Muscle of leg (tissue), 16 donors: ENCODE measurements at places on chromosomes 16 and 17. TPM values are rescaled to one million over a fixed set of nuclear protein-coding genes. Genes with fewer than 3 reads are reported as not detected.

DNA sequence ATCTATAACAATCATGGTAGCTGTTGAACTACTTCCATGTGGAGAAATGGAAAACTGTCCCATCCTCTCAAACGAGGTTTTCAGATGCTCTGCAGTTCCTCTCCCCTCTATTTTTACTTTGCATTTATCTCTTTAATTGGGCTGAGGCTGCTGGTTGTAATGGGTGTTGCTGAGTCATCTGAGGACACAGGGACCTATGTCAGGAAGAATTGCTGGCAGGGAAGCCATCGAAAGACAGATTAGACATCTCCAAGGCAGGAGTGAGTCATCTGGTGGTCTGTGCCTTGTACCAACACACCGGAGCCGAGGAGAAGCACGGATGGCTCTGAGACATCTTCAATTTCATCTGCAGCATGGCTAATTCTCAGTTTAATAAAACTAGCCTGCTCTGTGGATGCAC, 394.5 kb downstream of the GRIN2A start:
- H3K27me3 ChIP-seq = no peaks in the 10 kb centered on the region
- no peaks in the 10 kb centered on the region for H3K36me3 ChIP-seq
- no peak for DNase-seq
- H3K27ac ChIP-seq = no peak overlapping the region

DNA sequence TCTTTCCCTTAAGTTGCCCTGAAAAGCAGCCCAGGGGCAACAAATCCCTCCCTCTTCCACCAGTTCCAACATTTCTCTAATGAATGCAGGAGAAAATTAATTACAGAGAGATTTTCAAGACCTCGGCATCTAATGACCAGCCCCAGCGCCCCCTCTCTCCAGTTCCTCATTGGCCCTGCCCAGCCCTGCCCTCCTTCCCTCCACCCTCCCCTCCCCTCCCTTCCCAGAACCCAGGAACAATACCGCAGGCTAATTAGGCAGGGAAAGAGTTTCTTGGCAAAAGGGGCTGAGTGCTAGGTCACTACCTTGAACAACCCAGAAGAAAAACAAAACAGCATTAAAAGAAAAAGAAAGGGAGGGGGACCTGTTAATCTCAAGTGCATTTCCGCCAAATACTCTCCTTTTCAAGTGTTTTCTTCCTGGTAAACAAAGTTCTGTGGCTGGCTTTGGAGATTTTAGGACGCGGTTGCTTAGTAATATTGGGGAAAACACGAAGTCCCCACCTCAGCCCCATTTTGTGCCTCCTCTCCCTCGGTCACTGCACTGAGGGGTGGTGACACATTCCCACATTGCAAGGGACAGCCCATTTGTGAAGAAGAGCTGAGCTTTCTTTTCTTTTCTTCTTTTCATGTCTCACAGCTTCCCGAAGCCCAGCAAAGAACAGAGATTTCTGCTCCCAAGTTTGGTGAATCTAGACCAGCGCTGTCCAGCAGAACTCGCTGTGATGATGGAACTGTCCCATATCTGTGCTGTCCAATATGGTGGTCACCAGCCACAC, 215.4 kb downstream of the SOX9 start:
- H3K36me3 ChIP-seq = no peaks in the 10 kb centered on the region
- peaks cover 15% of the 10 kb centered on the region for H3K27me3 ChIP-seq
- no peak overlapping the region for H3K27ac ChIP-seq
- H3K4me1 ChIP-seq = peaks cover 22% of the 10 kb centered on the region
- H3K4me3 ChIP-seq = no peak overlapping the region

DNA sequence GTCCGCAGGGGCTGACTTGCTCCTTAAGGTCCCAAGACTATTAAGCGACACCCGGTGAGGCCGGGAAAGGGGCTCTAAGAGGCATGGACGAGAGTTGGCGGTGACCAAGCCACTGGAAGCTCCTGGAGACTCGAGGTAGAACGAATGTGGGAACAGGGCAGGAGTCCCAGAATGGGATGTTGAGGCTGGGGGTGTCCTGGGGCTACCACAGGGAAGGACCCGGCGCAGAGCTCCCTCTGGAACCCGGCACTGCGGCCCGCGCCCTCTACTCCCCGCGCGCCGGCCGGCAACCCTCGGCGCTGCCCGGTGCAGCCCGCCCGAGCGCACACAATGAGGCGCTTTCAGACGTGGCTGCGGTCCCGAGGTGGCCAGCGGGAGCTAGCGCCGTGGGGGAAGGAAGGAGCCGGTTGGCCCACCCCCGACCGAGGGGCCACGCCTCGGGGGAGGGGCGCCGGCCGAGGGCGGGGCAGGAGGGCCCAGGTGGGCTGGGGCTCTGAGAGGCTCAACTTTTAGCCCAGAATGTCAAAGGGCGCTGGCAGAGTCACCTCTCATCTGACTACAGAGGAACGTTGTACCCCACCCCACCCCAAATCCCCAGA, at the start of gene CHST6:
Gene CHST6 (minus strand): TSS at position 366 of the 599 bp plus-strand sequence. CDS start 15,613 bp downstream, outside the sequence.
- peaks cover 13% of the 10 kb centered on the region for H3K4me1 ChIP-seq
- H3K27ac ChIP-seq = no peak within 1 kb of the TSS
- H3K4me3 ChIP-seq = peak within 1 kb of the TSS; percentile 48
- no peaks in the 10 kb centered on the region for H3K36me3 ChIP-seq

DNA sequence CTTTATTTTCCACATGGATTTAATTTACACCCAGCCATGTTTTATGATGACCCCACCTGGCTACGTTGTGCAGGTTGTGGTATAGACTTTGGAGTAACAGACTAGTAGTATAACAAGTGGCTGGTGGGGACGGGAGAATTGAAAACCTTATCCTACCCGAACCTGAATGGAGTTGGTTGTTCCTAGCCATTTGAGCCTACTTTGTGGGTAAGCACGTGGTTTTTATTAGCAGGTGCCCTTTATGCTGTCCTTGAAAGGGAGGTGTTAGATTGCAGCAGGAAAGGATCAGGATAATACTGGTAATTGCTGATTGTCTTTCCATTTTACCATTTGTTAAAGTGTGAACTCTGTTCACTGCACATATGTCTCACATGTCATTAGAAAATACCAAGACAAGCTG, 31.9 kb upstream of the PHAF1 start:
- H3K4me3 ChIP-seq = no peak overlapping the region
- DNase-seq = no peak
- no peaks in the 10 kb centered on the region for H3K4me1 ChIP-seq
- peaks cover 20% of the 10 kb centered on the region for H3K36me3 ChIP-seq

GRCh38 chr16:62831235-62831850, 795.1 kb upstream of the CDH8 start:
- H3K27me3 ChIP-seq = no peaks in the 10 kb centered on the region
- H3K4me1 ChIP-seq = no peaks in the 10 kb centered on the region
- H3K27ac ChIP-seq = no peak overlapping the region

DNA sequence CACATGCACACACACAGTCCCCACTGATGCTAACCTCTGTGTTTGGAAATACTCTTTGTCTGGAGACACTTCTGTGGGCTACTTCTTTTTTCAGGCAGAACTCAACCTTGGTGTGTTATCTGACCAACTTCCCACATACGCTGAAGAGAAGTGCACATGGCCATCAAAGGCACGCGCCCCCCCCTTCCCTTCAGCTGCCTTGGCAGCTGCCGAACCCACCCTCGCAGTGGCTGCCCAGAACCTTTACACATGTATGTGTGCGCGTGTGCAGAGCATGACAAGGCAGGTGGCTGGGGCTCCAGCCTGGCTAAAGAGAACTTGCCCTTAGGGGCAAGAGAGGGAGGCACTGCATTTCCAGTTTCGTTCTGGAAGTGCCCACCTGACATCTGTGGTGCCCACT, 3.9 kb downstream of the RAPGEFL1 start:
- DNase-seq = peak; percentile 55
- no peak overlapping the region for H3K4me3 ChIP-seq
- H3K27me3 ChIP-seq = no peaks in the 10 kb centered on the region
- H3K4me1 ChIP-seq = peaks cover 37% of the 10 kb centered on the region
- peak overlapping the region; percentile 74 for H3K27ac ChIP-seq

GRCh38 chr17:47305302-47305923, 18.3 kb upstream of the EFCAB13 start:
- H3K4me3 ChIP-seq = no peak overlapping the region
- no peak overlapping the region for H3K27ac ChIP-seq
- no peaks in the 10 kb centered on the region for H3K4me1 ChIP-seq
- H3K36me3 ChIP-seq = peaks cover 61% of the 10 kb centered on the region

DNA sequence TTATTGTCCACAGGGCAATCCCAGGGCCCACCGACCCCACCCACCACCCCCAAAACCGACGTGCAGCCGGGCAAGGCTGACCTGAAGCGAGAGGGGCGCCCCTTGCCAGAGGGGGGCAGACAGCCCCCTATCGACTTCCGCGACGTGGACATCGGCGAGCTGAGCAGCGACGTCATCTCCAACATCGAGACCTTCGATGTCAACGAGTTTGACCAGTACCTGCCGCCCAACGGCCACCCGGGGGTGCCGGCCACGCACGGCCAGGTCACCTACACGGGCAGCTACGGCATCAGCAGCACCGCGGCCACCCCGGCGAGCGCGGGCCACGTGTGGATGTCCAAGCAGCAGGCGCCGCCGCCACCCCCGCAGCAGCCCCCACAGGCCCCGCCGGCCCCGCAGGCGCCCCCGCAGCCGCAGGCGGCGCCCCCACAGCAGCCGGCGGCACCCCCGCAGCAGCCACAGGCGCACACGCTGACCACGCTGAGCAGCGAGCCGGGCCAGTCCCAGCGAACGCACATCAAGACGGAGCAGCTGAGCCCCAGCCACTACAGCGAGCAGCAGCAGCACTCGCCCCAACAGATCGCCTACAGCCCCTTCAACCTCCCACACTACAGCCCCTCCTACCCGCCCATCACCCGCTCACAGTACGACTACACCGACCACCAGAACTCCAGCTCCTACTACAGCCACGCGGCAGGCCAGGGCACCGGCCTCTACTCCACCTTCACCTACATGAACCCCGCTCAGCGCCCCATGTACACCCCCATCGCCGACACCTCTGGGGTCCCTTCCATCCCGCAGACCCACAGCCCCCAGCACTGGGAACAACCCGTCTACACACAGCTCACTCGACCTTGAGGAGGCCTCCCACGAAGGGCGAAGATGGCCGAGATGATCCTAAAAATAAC, 3.0 kb downstream of the SOX9 start:
- peaks cover 7% of the 10 kb centered on the region for H3K36me3 ChIP-seq
- no peak for DNase-seq
- H3K27me3 ChIP-seq = peaks cover 38% of the 10 kb centered on the region
- peaks cover 37% of the 10 kb centered on the region for H3K4me1 ChIP-seq

Gene CYGB
- 12.8 TPM for total RNA-seq
